ENCODE measurements at places on chromosomes 16 and 17.
A peak's percentile ranks its signal among the peaks of the same experiment; 100 is the strongest.

DNA sequence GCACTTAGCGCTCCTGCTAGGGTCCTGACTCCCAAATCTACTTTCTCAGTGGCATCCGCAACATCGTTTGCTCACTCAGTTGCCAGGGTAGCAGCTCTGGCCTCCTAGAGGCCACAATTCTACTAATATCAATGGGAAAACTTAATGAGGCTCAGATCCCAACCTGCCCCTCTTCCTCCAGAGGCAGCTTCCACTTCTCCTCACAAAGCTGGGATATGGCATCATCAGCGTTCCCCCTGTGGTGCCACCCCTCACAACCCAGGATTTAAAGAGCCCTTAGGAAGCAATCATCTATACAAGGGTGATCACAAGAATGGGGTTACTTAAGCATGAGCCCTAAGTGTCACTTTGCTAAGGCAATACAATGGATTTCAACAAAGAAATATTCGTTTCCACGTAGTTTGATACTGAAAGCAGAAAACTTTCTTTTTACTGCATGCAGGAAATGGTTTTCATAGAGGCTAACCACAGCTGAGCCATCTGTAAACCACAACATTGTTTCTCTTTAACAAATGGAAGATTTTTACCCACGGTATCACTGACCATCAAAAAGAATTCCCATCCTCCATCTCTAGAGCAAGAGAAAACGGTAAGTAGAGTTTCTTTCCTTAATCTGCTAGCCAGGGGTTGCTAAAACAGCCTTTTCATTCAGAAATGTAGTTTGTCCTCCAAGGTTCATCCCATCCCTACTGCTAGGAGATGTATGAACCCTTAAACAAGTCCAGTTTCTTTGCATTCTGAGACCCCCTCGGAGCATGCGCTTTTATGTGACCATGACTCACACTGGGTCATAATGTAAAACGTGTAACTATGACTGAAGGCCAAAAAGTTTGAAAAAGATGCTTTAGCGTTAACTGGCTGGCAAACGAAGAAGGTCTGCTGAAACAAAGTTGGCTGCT is 68.3 kb upstream of the BCAR1 start:
- DNase-seq: peak; percentile 92

DNA sequence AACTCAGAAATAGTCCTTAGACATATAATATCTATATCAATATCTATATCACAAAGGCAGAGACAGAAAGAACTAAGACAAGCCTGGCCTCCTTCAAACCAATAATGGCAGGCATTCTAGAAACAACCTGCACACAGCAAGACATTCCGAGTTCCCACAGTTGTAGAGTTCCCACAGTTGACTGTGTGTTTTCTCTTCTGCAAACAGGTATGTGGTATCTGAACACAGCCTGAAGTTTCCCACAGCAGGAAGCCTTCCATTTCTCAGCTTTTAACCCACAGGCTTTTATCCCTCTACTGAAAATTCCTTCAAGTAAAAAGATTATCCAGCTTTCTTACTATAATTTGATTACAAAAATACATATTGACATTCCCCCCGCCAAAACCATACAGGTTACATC is 73.9 kb downstream of the ZZEF1 start:
- no peak for DNase-seq

GRCh38 chr17:181245-182049 is at the start of gene DOC2B:
Gene DOC2B, minus strand, starts transcription at chr17:181650. Its CDS starts 171 bp downstream, at chr17:181479.
- peak; percentile 27 for DNase-seq

DNA sequence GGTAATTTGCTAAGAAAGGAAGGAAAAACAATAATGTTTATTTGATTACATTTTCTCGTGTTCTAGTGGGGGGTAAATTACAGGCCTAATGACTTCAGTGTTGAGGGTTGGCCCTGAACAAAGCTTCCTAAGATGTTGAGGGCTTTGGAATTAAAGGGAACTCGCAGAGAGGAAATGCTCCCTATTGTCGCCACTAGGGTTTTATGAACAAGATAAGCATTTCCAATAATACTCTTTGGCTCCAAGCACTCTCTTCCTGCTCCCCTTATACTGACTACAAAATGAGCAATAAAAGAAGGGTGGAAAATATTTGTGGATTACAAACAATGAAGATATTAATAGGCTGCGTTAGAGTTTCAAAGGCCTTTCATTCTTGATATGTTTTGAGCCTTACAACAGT is 363.6 kb downstream of the HS3ST3B1 start:
- DNase-seq: no peak

DNA sequence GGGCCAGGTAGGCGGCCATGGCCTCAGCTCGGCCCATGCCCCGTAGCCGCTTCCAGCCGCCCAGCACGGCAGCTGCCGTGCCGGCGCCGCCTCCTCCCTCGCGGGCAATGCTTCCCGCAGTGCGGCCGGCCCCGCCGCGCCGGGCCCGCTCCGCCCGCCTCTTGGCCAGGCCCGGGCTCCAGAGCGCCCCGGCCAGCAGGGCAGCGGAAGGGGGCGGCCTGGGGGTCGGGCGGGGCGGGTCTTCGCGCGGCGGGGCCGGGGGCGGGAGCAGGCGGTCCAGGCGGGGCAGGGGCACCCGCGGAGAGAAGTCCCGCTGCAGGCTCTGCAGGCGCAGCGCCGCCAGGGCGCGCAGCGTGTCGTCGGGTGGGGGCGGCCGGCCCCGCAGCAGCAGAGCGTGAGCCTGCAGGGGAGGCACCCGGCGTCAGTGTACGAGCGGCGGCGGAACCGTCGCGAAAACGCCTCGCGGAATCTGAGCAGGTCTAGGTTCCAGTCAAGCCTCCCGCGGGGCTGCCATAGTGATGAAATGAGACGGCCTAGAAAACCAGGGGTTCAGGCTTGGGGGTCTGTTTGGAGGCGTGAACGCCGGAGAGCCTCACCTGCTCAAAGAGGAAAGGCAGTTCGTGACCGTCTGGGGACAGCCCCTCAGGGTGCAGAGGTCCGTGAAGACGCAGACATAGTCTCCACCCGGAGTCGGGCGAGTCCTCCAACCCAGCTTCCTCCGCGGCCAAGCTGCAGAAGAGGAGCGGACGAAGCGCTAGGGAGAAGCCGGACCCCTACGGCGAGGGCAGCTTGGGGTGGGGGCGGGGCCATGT is 6.6 kb downstream of the PLEKHH3 start:
- no peak for DNase-seq

Measured in IMR-90 (cell line).